ENCODE measurements at places on chromosomes 4 and X.

DNA sequence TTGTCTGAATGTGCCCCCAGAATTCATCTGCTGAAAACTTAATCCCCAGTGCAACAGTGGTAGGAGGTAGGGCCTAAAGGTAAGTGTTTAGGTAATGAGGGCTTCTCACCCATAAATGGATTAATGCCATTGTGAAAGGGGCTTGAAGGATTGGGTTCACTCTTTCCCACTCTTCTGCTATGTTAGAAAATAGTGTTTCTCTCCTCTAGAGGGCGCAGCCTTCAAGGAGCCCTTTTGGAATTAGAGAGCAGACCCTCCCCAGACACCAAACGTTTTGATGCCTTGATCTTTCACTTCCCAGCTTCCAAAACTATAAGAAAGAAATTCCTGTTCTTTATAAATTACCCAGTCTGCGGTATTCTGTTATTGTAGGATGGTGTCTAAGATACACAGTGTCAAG, 706.4 kb downstream of the SMARCA1 start:
- DNase-seq: no peak

GRCh38 chr4:1986578-1987210, 22.1 kb downstream of the NELFA start:
- no peak for DNase-seq

DNA sequence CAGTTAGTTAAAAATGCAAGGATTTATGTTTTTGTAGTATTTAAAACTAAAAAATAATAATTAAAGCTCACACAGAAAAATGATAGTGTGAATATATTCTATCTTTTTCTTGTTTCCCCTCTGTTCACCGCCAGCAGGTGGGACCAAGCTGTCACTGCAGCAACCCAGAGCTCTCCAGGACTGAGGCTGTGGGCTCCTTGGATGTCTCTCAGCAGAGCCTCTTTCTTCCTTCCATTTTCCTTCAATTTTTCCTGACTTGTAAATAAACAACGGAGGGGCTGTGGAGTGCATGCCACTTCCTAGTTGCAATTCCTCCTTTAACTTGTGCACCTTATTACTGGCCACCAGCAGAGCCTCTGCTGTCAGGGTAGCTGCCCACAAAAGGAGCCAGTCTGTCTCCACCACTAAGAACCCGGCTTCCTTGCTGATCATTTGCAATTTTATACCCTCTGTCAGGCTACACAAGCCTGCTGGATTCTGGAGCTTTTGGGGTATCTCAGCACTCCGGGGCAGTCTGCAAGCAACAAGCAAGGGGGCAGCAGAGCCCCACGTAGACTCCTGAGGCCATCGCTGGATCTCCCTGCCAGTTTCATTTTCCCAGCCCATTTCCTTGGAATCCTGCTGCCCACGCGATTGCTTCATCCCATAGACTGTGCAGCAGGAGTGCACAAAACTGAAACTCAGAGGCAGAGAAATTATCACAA, 1467.4 kb downstream of the C4orf33 start:
- DNase-seq: peak; percentile 53

GRCh38 chr4:21018817-21019216, 318.6 kb downstream of the PACRGL start:
- DNase-seq: no peak

- DNase-seq: no peak
Measured at GRCh38 chrX:152869972-152870371, 27.9 kb upstream of the ZNF185 start.

Measured in left kidney (tissue), 8 donors.